ENCODE measurements at places on chromosomes 11 and 22.

- DNase-seq, result no peak
Measured at GRCh38 chr11:107608809-107609208, 17.9 kb downstream of the ELMOD1 start.

DNA sequence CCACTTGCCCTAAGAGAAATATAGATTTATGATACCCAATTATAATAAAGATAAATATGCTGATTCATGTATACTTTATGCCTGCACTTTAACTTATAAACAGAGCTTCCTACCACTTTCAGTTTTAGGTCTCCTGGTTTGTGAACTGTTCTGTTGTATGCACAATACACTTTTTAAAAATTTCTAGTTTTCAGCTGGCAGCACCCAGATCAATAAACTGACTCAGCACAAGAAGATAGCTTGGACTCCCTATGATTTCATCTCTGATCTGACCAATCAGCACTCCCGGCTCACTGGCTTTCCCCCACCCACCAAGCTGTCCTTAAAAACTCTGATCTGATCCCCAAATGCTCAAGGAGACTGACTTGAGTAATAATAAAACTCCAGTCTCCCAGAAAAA lies 33.5 kb upstream of the FAM181B start:
- no peak for DNase-seq

- no peak for DNase-seq
Measured at GRCh38 chr11:70545610-70545912, 147.2 kb downstream of the CTTN start.

- DNase-seq, result no peak
Measured at GRCh38 chr11:97460091-97460490, 1070.3 kb downstream of the JRKL start.

DNA sequence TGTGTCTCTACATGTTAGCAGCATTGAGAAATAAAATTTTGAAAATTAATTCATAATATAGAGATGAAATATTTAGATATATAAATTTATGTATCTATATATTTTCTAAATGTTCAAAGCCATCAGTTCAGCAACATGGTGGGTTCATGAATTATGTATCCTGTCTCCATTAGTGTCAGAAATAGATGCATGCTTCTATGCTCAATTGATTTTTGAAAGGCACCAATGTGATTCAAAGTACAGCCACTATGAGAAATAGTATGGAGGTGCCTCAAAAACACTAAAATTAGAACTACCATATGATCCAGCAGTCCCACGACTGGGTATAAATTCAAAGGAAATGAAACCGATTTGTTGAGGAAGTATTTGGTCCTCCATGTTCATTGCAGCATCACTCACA lies 128.6 kb upstream of the SYN3 start:
- DNase-seq, result no peak

DNA sequence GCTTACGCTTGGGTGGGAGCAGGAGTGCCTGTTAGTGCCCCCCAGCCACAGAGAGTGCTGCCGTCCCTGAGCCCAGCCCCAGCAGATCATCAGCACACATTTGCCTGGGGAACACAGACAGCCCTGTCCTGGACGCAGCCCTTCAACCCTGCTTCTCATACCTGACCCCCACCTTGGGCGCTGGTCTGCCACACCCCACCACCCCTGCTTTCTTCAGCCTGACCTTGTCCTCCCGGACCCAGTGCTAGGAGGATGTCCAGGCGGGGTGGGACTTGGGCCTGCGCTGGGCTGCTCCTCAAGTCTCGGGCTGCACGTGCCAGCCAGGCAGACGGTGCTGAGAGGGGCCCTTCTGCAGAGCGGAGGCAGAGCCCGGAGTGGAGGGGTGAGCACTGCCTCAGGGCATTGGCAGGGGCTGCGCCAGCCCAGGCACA lies 119.2 kb downstream of the KCNQ1OT1 start:
- DNase-seq, result no peak

- DNase-seq, result no peak
Measured at GRCh38 chr11:131877246-131877942, 507.0 kb downstream of the NTM start.

GRCh38 chr22:23888615-23889401 lies 5.4 kb upstream of the MIF start:
- no peak for DNase-seq

DNA sequence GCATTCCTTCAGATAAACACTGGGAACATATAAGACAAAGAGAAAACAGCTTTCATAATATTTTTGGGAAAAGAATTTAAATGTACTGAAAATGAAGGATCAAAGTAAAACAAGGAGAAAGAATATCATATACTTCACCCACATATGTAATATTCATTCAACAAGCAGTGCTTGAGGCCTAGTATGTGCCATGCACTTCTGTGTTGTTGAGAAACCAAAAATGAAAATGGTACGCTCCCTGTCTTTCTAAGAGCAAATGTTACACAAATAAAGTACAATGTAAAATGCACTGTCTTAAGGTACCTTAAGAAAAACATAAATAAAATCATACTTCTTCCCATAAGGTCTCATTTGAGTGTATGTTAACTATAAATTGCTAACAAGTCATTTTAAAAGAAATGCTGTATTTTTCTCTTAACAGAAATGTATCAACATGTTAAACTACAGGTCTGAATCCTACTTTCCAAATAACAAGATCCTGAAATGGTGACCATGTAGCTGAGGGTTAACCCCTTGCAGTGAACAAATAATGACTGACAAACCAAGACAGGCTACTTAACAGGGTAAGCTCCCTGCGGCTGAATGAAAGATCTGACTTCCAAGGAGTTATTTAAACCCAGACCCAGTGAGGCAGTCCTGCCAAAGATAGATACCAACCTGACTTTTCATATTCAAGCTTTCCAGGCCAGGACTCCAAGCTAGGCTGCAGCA lies 377.6 kb downstream of the DCDC1 start:
- no peak for DNase-seq

GRCh38 chr11:131423688-131424087 lies 53.3 kb downstream of the NTM start:
- DNase-seq, result no peak

DNA sequence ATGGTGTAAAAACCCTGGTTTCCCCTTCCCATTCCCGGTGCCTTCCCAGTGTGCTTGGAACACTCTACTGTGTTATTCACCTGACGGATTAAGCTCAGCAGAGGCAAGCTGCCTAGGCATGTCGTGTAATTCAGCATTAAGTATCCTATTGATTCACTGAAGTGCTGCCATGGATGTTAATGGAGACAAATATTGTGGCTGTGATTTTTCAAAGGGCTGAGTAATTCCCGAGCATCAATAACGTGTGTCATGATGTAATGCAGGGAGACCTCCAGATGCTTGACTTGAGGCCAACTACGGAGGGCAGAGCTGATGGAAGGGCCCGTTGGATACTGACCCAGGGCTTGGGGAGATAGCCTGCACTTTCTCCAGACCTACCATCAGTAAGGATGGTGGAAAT lies 269.0 kb downstream of the ST3GAL4 start:
- DNase-seq, result no peak

DNA sequence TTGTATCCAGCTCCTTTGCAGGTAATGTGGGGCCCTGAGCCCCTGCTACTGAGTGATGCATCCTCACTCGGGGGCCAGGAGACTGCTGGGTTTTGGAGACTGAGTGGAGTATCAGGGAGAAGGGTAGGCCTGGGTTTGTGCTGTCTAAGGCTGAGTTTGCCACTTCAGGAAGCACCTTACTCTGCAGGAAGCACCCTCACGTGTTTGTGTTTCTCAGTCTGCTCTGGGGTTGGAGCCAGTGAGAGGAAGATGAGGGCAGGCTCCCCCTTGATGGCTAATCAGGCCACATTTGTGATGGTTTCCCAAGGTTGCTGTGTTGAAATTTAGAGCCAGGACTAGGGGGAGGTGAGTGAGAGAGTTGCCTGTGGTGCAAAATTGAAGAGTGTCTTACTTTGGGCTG lies 13.7 kb upstream of the THY1 start:
- no peak for DNase-seq

GRCh38 chr11:8426076-8426475 lies 162.4 kb upstream of the LMO1 start:
- DNase-seq, result no peak

DNA sequence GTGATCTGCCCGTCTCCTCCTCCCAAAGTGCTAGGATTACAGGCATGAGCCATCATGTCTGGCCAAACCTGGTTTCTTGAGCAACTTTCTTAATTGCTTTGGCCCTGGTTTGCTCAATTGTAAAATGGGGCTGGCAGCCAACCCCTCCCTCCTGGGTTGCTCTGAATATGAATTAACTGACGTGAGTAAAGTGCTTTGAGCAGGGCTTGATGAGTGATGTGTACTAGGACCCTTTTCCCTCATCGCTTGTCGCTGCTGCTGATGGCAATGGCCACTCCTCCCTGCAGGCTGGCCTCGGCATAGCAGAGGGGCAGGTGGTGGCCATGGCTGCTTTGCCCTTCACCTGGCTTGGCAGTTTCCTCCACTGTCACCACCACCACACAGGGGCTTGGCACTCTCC lies 41.5 kb downstream of the RNF141 start:
- DNase-seq, result no peak

DNA sequence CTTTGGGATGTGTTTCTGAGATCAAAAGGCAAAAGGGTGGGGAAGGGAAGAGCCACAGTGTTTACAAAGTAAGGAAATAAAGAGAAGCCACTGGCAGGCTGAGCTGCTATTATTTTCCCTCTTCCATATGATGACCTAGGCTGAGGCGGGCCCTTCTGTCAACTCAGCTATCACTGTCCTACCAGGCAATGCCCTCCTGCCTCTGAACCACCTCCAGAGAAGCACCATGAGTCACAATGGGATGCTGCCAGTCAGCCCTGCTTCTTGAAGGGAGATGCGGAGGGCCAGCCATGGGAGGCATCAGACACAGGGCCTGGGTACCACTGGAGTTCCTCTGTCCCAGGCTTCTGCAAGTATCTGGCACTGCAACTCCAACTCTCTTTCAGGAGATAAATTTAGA lies 107.9 kb upstream of the BID start:
- no peak for DNase-seq

DNA sequence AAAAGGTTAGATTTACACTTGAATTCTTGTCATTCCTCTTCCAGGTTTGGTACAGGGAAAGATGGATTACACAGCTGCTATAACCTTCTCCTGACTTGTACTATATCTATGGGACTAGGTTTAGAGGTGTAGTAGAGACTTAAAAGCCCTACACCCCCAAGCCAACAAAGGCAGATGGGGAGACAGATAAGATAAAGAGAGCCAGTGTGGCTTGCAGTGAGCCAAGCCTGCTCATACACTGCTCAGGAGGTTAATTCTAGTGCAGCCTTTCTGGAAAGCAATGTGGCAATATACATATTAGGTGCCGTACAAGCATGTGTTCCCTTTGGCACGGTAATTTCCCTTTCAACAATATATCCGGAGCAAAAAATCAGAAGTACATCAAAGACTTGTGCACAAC lies 10.8 kb downstream of the SIK3 start:
- no peak for DNase-seq

GRCh38 chr11:103906291-103906867 lies 130.1 kb upstream of the DDI1 start:
- no peak for DNase-seq

GRCh38 chr11:3982431-3982830 lies 112.2 kb upstream of the RRM1 start:
- no peak for DNase-seq

DNA sequence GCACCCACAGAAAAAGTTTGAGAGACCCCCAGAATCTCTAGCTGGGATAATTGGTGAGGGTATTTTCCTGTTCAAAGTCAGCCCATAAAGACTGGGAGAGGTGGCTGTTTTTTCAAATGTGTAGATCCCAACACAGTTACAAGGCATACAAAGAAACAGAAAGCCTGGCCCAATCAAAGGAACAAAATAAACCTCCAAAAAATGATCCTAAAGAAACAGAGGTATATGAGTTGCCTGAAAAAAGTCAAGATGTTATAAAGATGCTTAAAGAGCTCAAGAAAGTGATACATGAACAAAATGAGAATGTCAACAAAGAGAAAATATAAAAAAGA lies 40.2 kb upstream of the MMP12 start:
- no peak for DNase-seq

DNA sequence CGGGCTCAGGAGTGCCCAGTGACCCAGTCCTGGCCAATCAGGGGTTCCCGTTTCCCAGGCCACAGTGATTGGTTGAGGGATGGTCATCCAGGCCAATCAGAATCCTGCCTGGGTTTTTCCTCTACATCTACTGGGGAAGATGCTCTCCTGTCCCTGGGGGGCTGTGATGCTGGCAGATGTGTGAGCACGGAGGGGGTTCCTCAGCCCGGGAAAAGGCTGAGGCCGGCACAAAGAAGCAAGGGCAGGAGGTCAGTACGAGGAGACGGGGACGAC lies 171.2 kb downstream of the CTTN start:
- DNase-seq, result no peak

DNA sequence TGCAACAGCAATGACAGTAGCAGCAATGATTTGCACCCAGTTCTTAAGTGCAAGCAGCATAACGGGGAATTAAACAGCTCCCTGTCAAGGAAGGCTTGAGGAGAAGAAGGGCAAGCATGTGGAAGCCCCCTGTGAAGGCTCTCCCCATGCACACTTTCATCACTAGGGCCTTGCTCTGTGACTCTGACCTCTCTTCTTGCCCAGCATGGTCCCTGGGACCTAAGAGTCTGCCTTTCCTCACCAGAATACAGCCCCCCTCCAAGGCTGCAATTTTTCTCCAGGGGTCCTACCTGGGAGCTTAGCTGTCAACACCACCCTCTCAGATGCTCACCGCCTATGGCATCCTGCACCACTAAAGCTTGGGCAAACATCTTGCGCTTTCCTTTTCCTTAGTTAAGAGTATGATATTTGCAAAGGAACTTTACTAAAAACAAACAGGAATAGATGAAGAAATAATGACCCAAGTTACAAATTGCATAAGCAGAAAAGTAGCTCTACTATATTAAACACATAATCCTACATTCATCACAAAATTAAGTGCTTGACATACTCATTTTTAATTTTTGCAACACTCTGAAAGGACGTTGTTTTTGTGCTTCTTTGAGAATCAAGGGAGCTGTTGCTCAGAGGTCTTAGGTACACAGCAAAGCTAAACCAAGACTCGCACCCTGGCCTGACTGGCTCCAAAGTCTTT lies 187.6 kb downstream of the ADAMTS15 start:
- DNase-seq, result no peak

- no peak for DNase-seq
Measured at GRCh38 chr11:2942872-2943710, 13.9 kb upstream of the PHLDA2 start.

- DNase-seq, result no peak
Measured at GRCh38 chr11:63508009-63508408, 2.1 kb downstream of the LGALS12 start.

- no peak for DNase-seq
Measured at GRCh38 chr11:131810541-131810940, 440.1 kb downstream of the NTM start.

DNA sequence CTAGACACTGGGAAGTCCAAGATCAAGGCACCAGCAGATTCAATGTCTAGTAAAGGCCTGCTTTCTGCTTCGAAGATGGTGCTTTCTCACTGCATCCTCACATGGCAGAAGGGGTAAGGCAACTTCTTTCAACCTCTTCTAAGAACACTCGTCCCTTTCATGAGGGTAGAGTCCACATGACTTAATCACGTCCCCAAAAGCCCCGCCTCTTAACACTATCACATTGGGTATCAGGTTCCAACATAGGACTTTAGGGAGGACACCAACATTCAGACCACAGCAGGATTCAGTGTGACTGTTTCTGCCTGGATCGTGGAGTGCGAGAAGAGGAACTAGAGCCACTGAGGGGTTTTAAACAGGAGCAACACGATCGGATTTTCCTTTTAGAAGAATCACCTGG lies 3.7 kb upstream of the TIRAP start:
- DNase-seq, result no peak
